ENCODE measurements at places on chromosomes 4 and X. TPM values are rescaled to one million over a fixed set of nuclear protein-coding genes. Genes with fewer than 3 reads are reported as not detected.

EIF4E gene
- 68.3 TPM for total RNA-seq

ARX gene
- 0.29 TPM for total RNA-seq

HEPH gene
- total RNA-seq: 13.4 TPM

IDH3G gene
- total RNA-seq: 186 TPM

SSX1 gene
- total RNA-seq: not detected

DNA sequence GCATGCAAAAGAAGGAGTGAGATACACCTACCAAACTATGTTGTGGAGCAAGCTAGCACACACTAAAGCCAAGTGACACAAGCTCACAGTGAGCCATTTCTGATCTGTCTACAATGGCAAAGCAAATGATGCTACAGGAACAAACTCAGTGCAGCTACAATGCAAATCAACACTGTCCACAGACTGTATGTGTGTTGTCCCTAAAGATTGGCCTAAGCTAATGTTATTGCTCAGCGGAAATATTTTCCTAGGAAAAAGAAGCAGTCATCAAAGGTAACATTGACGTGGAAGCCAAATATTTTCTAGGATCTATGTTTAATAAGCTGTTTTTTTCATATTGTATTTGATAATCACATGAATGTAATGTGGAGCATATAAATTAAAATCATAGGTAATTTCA, 34.7 kb upstream of the HPGDS start:
- no peak for DNase-seq

GRCh38 chr4:174375422-174375821, 91.7 kb downstream of the CEP44 start:
- no peak for DNase-seq

DNA sequence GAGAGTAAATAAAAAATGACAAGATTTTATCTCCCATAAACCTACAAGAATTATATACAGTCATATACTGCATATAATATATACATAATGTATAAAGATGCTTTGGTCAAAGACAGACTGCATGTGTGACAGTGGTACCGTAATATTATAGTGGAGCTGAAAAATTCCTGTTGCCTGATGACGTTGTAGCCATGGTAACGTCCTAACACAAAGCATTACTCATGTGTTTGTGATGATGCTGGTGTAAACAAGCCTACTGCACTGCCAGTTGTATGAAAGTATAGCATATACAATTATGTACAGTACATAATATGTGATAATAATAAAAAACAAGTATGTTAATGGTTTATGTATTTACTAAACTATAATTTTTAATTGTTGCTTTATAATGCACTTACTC, 245.2 kb upstream of the CENPE start:
- DNase-seq: no peak

GRCh38 chr4:1666391-1666790, 17.7 kb downstream of the FAM53A start:
- peak; percentile 42 for DNase-seq

- no peak for DNase-seq
Observed at GRCh38 chr4:53782458-53782845, 191.2 kb upstream of the LNX1 start.

GRCh38 chr4:136806844-136807243, 725.5 kb downstream of the PCDH18 start:
- DNase-seq: no peak

DNA sequence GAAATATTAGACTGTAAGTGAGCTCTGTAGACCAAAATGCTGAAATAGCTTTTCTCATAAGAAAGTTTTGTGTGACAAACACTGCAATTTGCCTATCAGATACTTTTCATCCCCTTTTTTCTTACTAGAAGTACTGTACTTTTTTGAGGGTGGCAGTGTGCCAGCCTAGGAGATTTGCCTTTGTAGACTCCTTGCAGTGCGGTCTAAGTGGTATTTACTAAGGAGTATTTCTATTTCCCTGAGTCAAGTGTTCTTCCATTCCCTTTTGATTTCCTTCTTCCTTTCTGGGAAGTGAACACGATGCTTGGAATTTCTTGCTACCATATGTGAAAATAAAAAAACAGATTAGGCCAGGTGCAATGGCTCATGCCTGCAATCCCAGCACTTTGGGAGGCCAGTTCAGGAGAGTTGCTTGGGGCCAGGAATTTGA, 34.6 kb downstream of the PDLIM5 start:
- DNase-seq: peak; percentile 77

GRCh38 chr4:25215511-25215910, 18.3 kb upstream of the PI4K2B start:
- DNase-seq: no peak

GRCh38 chr4:74667438-74667837, 126.9 kb downstream of the BTC start:
- DNase-seq: no peak

DNA sequence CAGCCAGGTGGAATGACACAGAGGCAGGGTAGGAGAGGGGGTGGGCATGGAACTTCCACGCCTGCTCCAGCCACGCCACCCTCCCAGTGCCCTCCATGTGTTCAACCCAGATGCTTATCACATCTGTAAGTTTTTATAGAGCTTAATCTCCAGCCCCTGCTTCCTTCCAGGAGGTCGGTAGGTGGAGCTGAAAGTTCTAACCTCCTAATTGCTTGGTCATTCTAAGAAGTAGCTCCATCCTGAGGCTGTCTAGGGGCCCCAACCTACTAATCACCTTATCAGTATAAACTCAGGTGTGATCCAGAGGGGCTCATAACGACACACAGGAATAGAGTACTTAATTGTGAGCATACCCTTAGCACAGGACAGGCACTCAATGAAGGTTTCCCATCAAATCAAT, 18.3 kb downstream of the QDPR start:
- no peak for DNase-seq

GRCh38 chr4:123956204-123956603, 559.6 kb downstream of the SPRY1 start:
- no peak for DNase-seq

- no peak for DNase-seq
Observed at GRCh38 chr4:126838941-126839679, 793.6 kb upstream of the INTU start.
